ENCODE measurements at places on chromosomes 11 and 22.
A peak's percentile ranks its signal among the peaks of the same experiment; 100 is the strongest.

DNA sequence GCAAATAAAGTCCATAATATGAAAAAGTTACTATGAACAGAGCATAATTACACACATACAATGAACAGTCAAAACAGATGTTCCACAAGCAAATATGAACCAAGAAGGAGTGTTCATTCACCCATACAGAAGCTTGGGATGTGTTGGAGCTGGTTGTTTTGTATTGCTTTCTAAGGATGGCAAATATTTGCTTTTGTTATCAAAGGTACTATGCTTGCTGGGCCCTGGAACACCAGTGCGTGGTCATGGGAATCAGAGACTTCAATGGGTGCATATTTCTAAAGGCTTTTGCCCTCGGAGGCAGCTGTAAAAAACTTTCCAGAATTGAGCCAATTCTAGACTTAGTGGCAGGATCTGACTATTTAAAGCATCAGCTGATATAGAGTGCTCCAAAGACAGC lies 85.1 kb downstream of the BARX2 start:
- H3K27me3 ChIP-seq = no peaks in the 10 kb centered on the region
- no peaks in the 10 kb centered on the region for H3K4me1 ChIP-seq
- no peak for DNase-seq
- no peak overlapping the region for H3K4me3 ChIP-seq
- no peak overlapping the region for H3K27ac ChIP-seq

DNA sequence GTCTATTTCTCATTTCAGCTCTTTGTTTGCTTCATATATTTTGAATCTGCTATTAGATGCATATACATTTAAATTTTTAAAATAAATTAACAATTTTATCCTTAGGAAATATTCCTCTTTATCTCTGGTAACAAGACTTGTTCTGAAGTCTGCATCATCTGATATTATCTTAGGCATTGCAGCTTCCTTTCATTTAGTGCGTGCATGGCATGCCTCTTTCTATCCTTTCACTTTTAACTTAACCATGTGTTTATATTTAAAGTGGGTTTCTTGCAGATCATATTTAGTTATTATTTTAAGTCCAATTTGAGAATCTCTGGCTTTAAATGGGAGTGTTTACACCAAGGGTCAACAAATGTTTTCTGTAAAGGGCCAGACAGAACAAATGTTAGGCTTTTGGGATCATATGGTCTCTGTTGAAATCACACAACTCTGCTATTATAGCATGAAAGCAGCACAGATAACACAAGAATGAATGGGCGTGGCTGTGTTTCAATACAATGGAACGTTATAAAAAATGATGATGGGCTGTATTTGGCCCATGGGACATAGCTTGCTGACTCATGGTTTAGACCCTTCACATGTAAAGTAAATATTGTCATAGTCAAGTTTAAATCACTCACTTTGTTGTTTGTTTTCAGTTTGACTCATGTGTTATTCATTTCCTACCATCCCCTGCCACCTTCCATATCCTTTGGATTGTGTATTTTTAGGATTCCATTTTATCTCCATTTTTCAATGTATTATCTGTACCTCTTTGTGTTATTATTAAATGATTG lies 83.9 kb upstream of the SNX19 start:
- no peaks in the 10 kb centered on the region for H3K27me3 ChIP-seq
- H3K36me3 ChIP-seq = no peaks in the 10 kb centered on the region
- H3K27ac ChIP-seq = no peak overlapping the region
- H3K4me3 ChIP-seq = no peak overlapping the region
- H3K4me1 ChIP-seq = peaks cover 6% of the 10 kb centered on the region
- peak; percentile 98 for DNase-seq

DNA sequence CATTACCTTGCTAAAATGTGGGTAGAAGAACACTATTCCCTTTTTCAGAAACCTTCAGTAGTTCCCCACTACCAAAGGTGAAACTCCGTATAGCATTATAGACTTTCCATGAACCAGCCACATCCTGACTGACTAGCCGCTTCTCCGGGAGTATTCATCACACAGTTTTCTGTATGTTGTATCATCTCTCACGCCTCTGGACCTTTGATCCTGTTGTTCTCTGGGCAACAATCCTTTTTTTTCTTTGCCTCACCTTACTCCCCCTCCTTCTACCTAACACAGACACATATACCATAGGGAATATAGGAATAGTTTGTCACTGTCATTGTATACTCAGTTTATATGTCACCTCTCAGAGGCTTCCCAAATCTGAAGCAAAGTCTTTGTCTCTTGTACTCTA lies 20.8 kb downstream of the ZC3H12C start:
- peaks cover 6% of the 10 kb centered on the region for H3K36me3 ChIP-seq
- H3K27ac ChIP-seq = no peak overlapping the region
- no peak for DNase-seq

DNA sequence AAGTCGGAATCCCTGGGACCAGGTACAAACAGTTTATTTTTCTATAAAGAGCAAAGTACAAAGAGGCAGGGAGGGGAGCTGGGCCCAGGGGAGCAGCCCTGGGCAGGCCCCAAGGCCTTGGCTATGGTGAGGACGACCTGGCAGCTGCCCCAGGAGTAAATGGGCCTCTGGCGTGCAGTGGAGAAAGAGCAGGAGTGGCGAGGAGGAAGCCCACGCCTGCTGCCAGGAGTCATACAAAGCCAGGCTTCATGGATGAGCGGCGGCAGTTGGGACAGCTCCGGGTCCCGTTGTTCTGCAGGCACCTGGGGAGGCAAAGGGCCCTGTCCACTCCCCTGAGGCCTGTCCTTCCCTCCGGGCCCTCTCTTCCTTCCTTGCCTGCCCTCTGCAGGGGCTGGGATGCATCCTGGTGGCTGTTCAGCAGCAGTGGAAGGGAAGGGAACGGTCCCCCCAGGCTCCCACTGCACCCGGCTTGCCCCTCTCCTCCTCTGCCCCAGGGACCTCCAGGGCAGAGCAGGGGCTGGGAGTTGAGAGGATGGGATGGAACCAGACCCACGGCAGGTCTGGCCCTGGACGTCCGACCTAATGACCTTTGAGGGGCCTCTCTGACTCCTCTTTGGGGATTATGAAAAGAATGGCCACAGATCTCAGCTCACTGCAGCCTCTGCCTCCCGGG lies 11.1 kb downstream of the RAPSN start:
- no peaks in the 10 kb centered on the region for H3K27me3 ChIP-seq
- no peaks in the 10 kb centered on the region for H3K4me1 ChIP-seq
- H3K4me3 ChIP-seq = no peak overlapping the region
- DNase-seq = no peak

DNA sequence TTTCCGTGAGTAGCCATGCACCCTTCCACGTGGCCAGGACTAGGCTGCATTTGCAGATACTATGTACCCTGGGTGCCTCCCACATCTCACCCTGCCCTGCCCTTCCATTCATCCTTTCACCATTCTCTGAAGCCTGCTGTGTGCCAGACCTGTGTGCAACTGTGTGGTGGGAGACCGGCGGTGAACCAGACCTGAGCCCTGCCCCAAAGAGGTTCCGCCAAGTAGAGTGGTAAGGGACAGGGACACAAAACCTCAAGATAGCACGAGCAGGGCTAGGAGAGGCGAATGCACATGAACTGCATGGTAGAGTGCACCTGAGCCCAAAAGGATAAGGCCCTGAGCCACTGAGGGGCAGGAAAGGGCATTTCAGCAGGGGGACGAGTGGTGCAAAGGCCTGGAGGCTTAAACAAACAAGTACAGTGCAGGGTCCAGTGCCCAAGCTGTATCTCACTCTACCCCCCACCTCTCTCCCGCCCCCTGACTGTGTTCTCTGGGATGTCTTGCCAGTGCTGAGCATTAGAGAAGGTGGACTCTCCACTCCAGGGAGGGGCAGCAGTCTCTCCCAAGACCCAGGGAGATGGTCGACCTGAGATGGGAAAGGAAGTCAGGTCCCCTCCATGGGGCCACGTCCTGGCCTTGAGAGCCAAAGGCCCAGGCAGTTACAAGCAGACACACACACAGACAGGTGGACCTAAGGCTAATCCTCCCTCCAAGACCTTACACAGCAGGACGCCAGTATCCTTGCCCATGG lies 14.1 kb upstream of the ARAP1 start:
- H3K27ac ChIP-seq = no peak overlapping the region
- no peaks in the 10 kb centered on the region for H3K36me3 ChIP-seq
- H3K27me3 ChIP-seq = no peaks in the 10 kb centered on the region
- DNase-seq = no peak
- H3K4me1 ChIP-seq = peaks cover 6% of the 10 kb centered on the region

DNA sequence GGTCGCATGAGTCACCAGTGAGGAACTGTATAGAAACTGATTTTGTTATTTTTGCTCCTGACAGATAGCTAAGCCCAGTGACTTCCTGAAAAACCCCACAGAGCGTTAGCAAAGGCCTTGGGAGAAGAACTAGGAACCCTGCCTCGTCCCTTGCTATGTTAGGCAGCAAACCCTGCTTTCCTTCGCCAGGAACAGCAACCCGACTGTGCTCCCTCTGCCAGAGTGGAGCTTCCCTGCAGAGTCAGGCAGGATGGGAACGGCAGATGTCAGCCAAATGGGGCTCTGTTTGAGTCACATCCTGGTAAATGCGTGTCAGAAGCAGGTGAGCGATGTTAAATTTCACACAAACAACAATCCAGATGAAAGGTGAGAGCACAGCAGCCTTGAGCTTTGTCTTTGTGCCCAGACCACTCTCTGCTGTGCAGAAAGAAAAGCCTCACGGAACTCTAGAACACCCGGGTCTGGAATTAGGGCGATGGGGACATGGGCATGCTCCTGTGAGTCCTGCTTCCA lies 186.6 kb downstream of the ADAMTS15 start:
- H3K4me3 ChIP-seq = no peak overlapping the region
- H3K36me3 ChIP-seq = no peaks in the 10 kb centered on the region
- H3K27me3 ChIP-seq = no peaks in the 10 kb centered on the region
- peaks cover 35% of the 10 kb centered on the region for H3K4me1 ChIP-seq
- peak overlapping the region; percentile 52 for H3K27ac ChIP-seq

DNA sequence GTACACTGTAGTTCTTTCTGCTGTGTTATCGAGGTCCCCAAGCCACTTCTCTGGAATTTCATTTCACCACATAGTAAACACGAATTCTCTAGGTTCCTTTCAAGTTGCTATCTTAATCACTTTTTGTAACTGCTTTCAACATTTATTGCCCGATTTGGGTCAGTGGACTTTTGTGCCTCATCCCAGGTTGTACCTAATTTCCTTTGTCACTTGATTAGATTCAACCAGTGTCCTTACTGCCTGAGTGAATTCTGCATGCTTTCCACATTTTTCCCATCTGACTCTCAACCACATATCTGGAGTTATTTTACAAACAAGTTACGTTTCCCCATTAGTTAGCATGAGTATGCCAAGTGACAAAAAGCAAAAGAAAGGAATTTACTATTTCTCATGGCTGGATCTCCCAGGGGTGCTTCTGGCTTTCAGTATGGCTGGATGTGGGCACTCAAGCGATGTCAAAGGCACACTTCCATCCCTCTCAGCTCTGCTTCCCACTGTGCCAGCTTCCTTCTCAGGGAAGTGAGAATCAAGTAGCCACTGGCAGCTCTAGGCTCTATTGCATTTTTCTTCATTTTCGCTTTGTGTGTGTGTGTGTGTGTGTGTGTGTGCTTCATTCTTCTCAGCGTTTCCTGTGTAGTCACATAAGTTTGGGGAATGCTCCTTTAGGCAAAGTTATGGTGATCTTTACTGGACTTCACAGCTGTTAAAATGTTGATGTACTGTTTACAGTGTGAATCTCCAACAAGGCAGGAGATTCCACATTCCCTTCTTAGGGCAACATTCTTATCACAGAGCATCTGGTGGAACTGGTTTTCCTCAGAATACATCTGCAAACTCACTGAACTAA lies 128.9 kb downstream of the DBX1 start:
- peak; percentile 95 for DNase-seq
- no peaks in the 10 kb centered on the region for H3K36me3 ChIP-seq
- H3K4me1 ChIP-seq = peaks cover 27% of the 10 kb centered on the region
- peak overlapping the region; percentile 88 for H3K27ac ChIP-seq
- H3K27me3 ChIP-seq = no peaks in the 10 kb centered on the region

- peaks cover 7% of the 10 kb centered on the region for H3K4me1 ChIP-seq
- no peak for DNase-seq
- H3K4me3 ChIP-seq = no peak overlapping the region
- no peaks in the 10 kb centered on the region for H3K27me3 ChIP-seq
- H3K36me3 ChIP-seq = no peaks in the 10 kb centered on the region
- H3K27ac ChIP-seq = no peak overlapping the region
Observed at GRCh38 chr11:13324709-13325108, 47.1 kb downstream of the BMAL1 start.

DNA sequence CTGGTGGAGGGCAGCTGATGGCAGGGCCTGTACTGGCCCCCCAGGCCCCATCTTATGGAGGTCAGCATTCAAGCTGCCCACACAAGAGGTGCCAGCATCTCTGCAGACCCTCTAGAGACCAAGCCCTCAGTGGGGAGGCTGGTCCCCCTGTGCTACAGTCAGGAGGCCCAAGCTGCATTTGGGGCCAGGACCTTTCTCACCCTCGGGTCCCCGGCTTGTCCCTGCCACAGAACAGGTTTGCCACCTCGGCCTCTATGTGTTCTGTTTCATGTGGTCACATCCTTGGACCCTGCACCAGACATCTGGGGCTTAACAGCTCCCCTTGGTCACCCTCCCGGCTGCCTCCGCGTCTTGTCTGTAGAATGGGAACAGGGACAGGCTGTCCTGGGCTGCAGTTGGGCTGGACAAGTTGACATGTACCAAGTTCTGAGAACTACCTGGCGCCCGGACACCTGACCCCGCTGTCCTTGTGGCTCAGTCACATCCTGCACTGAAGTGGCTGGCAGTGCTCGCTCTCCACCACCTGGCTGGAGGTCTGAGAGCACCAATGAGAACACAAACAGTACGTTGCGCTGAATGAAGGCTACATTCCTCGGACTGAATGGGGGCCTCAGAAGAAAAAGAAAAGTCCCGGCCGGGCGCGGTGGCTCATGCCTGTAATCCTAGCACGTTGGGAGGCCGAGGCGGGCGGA lies 2.7 kb upstream of the PLXNB2 start:
- no peak overlapping the region for H3K4me3 ChIP-seq
- H3K4me1 ChIP-seq = peaks cover 17% of the 10 kb centered on the region
- no peaks in the 10 kb centered on the region for H3K27me3 ChIP-seq
- peaks cover 2% of the 10 kb centered on the region for H3K36me3 ChIP-seq

DNA sequence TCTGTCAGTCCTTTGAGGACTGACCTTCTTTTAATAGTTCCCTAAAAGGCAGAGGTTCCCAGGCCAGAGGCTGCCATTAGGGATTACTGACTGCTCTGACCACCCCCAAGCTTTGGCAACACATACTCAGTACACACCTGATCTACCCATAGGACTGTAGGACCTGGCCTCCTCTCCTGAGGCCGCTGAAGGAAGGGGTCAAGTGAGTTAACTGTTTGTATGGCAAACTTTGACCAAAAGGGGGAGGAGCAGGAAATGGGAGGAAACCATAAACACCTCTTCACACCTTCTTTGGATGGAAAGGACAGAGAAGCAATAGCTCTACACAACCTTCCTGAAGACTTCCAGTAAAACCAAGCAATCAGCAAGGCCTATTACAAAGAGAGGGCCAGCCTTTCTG lies 104.0 kb downstream of the APOL5 start:
- H3K27me3 ChIP-seq = no peaks in the 10 kb centered on the region
- H3K4me1 ChIP-seq = peaks cover 7% of the 10 kb centered on the region
- no peak for DNase-seq
- H3K4me3 ChIP-seq = no peak overlapping the region
- no peak overlapping the region for H3K27ac ChIP-seq
- no peaks in the 10 kb centered on the region for H3K36me3 ChIP-seq

- H3K4me1 ChIP-seq = peaks cover 10% of the 10 kb centered on the region
- H3K4me3 ChIP-seq = peak overlapping the region; percentile 58
Observed at GRCh38 chr11:124746621-124747243, 5.3 kb downstream of the VSIG2 start.

Data from IMR-90 (cell line).